ENCODE measurements at places on chromosomes 5 and 9. TPM values are rescaled to one million over a fixed set of nuclear protein-coding genes. Genes with fewer than 3 reads are reported as not detected.

The CBY3 gene
- total RNA-seq: not detected

The GGTA1 gene
- 8.7 TPM for total RNA-seq

The ZBTB26 gene
- 4.4 TPM for total RNA-seq

The C5orf46 gene
- total RNA-seq: not detected

The FRRS1L gene
- under 0.01 TPM for total RNA-seq

DNA sequence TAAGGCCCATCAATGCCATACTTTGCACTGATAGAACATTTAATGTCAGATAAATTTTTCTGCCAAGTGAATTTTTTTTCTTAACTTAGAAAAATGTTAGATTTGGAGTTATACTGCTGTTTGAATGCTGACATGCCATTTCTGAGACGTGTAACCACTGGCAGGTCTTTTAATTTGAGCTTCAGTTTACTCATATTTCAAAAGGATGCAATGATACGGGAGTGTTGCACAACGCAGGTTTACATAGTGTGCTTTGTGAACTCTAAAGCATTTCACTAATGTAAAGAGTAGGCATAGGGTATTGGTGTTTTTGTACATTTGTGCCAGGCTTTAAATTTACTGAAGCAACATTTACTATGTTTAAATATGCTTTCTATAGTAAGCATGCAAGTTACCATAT, 4.2 kb downstream of the ZBTB43 start:
- DNase-seq: no peak

DNA sequence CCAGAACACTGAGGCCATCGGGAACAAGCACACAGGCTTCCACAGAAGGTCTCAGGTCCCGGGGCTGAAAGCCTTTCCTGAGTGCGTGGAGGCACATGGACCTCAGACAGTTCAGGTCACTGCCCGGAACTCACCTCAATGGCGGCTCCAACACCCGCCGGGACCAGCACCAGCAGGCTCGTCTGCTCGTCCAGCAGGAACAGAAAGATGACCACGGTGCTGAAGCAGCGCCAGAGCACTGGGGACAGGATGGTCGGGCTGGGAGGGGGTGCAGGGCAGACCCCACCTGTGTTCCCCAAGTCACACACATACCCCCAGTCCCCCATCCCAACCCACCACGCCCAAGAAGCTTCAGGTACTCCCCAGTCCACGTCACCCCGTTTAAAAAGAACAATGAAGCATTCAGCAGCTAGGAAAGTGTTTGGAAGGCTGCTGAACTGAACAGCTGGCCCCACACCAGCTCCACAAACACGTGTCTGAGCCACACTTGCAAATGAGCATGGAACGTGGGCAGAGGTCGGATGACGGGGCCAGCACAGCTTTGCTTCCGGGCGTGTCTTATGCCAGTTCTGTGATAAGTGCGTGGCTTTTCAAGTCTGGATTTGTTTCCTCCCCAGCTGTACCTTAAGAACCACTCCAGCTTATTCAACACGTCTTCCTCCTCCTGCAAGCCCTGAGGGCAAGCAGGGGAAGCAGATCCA, 14.6 kb downstream of the CLPTM1L start:
- no peak for DNase-seq

DNA sequence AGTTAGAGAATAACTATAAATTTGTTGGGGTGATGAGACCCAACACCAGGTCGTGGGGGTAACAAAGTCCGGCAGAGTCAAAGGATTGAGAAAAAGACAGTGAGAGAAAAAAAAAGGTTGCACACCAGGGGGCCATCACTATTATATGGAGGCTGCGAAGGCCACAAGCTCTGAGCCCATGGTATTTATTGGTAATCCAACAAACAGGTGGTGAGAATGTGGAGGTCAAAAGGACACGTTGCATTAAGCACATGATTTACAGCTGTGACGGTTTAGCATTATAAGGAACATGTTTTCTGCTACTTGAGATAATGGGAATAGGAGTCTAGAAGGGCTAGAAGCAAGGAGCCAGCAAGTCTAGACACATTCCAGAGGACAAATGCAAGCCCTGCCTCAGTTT, 2202.2 kb upstream of the C9orf72 start:
- no peak for DNase-seq

- no peak for DNase-seq
Observed at GRCh38 chr9:76891874-76892273, 14.0 kb downstream of the PRUNE2 start.

DNA sequence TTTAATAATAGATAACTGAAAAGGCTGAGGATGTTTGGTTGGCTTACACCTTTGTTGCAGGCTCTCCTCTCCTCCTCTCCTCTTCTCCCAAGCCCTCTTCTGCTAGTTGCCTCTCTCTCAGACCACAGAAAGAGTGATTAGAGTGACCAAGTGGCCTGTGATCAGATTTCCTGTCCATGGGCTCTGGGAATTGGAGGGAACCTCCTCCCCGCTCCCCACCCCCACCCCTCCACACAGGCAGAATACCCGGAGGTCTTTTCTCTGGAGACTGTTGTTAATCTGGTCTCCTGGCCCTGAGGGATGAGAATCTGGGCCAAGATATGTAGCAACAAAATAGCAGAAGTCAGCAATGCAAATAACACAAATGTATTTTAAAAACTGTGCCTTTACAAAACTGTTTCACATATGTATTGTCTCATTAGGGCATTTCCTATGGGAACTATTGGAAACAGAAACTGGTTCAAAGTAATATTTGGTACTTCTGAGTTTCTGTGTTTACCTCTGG, 361.3 kb downstream of the NR2F1-AS1 start:
- DNase-seq: no peak

Data from dermis blood vessel endothelial cell (primary cell).